ENCODE measurements at places on chromosomes 5 and 9.

- DNase-seq, result no peak
Measured at GRCh38 chr5:127813633-127814587, 110.7 kb downstream of the CCDC192 start.

DNA sequence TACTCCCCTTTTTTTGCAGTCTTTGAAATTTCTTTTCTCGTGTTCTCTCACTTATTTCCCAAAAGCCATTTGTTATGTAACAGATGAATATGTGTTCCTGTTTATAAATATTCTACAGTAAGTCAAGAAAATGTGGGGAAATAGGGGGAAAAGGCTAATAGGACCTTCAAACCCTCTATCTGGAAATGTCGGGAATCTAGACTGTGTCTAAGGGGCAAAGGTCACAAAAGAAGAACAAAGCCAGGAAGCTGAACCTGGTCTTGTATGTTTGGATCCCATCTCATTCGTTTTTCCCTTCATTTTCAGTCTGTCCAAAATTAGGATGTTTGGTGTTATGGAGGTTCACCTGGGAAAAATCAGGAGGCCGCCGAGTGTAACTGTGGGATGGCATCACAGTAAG, 490.3 kb downstream of the NR2F1-AS1 start:
- no peak for DNase-seq

GRCh38 chr9:110426052-110426709, 88.5 kb upstream of the TXNDC8 start:
- DNase-seq, result no peak

DNA sequence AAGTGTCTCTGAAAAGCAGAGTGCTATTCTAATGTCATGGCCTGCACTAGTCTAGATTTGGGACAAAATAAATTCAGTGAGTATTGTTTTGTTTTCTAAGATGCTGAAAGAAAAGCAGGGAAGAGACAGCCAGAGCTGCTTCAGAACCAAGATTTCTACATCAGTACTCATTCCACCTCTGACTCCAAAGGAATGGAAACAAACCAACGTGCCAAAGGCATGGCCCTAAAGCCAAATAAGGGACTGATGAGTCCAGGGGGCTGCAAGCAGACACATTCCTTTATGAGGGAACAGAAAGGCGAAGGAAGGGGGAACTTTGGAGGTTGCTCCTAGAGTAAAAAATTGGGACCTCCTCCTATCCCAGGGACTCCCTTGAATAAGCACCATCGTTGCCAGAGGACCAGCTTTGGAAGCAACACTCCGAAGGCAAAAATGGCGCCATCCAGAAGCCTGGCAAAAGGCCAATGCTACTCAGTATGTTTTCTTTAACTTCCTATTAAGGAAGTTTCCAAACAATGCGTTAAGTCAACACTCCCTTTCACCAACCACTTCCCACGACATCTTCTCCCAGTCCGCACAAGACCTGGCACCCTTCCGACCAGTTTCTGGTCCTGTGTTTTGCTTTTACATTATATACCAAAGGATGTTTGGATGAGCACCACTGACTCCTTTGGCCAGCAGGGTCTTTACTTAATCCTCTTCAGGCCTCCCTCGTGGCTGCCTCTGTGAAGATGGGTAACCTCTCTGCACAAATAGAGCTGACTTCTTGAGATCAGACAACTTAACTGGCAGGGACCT, 31.6 kb downstream of the ADAM19 start:
- no peak for DNase-seq

DNA sequence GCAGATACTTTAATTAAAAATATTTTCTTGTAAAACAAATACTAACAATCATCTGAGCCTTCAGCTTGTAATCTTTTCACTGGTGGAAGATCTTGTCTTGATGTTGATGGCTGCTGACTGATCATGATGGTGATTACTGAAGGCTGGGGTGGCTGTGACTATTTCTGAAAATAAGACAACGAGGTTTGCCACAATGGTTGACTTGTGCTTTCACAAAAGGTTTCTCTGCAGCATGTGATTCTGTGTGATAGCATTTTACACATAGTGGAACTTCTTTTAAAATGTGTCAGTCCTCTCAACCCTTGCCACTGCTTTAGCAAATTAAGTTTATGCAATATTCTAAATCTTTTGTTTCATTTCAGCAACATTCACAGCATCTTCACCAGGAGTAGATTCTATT, 461.0 kb downstream of the CCDC171 start:
- DNase-seq, result no peak

- DNase-seq, result peak; percentile 41
Measured at GRCh38 chr9:101727612-101728524, 10.6 kb downstream of the GRIN3A start.

GRCh38 chr9:114059047-114059803, 18.9 kb downstream of the AMBP start:
- DNase-seq, result no peak

DNA sequence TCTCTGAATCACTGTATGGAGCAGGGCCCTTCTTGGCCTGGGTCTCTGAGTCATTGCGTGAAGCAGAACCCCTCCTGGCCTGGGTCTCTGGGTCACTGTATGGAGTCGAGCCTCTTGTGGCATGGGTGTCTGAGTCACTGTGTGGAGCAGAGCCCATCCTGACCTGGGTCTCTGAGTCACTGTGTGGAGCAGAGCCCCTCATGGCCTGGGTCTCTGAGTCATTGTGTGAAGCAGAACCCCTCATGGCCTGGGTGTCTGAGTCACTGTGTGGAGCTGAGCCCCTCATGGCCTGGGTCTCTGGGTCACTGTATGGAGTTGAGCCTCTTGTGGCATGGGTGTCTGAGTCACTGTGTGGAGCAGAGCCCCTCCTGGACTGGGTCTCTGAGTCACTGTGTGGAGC, 94.0 kb upstream of the RAPGEF1 start:
- DNase-seq, result no peak

DNA sequence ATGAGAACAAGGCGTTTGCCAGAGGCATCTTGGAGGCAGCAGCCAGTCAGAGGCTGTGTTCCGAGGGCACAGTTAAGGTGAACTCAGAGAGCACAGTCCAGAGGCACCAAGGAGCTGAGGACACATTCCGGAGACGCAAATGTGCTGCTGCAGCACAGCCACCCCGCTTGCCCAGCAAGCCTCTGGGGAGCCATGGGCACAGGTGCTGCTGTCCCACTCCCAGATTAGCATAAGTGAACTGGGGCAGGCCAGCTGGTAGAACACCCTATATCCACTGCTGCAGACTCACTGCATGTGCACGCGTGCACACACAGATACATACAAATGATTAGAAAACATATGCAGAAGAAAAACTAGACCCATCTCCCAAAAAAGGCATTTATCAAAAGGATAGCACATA, 164.5 kb downstream of the EBF1 start:
- no peak for DNase-seq

DNA sequence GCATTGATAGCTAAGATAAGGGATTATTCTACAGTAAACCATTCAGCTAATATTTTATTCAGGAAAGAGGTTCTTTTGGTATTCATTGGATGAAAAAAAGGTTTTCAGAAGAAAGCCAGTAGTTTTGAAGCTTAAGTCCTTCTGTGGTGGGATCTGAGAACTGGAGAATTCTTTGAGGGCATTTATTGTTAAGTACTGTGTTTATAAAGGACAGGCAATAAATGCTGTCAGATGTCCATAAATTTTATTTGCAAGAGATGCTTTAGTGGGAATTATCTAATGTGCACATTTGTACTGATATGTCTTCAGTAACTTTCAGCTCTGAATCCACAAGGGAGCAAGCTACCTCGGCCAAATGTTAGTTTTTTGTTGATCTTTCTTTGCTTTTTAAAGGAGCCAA, 321.3 kb downstream of the MARCHF11 start:
- no peak for DNase-seq

GRCh38 chr9:81389569-81389993, 299.8 kb downstream of the TLE1 start:
- DNase-seq, result peak; percentile 40

GRCh38 chr5:151703227-151703626, 16.5 kb upstream of the SPARC start:
- no peak for DNase-seq

GRCh38 chr5:400282-401145, 42.5 kb upstream of the EXOC3 start:
- peak; percentile 77 for DNase-seq

GRCh38 chr5:162444129-162444762, 376.7 kb downstream of the GABRG2 start:
- no peak for DNase-seq

GRCh38 chr9:120895951-120896350, 19.0 kb upstream of the PHF19 start:
- no peak for DNase-seq

DNA sequence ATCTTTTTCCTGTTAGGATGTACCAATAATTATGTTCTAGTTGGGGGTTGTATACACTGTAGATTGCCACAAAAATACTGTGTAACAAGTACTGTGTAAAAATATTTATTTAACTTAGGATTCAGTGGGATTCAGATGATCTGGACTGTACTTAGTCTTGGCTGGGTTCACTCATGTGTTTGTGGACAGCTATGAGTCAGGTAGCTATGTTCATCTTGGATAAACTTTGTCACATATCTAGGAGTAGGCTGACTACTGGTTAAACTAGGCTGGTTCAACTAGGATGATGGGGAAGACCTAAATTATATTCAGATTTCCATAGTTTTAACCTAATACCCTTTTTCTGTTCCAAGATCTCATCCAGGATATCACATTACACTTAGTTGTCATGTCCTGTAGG, 32.1 kb upstream of the TNFSF15 start:
- DNase-seq, result no peak
